Stimulated activated CD4-positive, alpha-beta T cell treated with anti-CD3 and anti-CD28 coated beads, Interleukin-1b, Interleukin-23, amount 100 ng/mL, for 24 hours (primary cell): ENCODE measurements at places on chromosomes 1 and 21.
A peak's percentile ranks its signal among the peaks of the same experiment; 100 is the strongest.

DNA sequence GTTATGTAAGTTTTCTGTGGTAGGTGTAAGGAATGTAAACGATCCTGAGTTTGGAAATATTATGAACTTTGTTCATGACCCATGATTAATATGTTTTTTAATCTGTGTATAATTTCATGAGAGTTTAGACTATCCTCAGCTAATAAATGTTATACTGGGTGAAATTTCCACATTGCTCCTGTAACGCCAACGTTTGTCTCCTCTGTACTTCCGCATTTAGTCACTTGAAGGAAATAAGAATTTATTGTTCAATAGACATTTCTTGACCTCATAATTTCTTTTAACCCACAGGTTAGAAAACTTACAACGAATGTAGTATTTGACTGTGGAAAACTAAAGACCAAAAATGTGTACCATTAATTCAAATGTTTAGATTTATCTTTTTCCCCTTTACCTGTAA lies 876 bp downstream of the KCNJ15 start:
- DNase-seq = no peak

GRCh38 chr1:97726386-97726785 lies 194.4 kb downstream of the DPYD start:
- no peak for DNase-seq

- DNase-seq = no peak
Observed at GRCh38 chr1:81582467-81582986, 218.2 kb upstream of the ADGRL2 start.

DNA sequence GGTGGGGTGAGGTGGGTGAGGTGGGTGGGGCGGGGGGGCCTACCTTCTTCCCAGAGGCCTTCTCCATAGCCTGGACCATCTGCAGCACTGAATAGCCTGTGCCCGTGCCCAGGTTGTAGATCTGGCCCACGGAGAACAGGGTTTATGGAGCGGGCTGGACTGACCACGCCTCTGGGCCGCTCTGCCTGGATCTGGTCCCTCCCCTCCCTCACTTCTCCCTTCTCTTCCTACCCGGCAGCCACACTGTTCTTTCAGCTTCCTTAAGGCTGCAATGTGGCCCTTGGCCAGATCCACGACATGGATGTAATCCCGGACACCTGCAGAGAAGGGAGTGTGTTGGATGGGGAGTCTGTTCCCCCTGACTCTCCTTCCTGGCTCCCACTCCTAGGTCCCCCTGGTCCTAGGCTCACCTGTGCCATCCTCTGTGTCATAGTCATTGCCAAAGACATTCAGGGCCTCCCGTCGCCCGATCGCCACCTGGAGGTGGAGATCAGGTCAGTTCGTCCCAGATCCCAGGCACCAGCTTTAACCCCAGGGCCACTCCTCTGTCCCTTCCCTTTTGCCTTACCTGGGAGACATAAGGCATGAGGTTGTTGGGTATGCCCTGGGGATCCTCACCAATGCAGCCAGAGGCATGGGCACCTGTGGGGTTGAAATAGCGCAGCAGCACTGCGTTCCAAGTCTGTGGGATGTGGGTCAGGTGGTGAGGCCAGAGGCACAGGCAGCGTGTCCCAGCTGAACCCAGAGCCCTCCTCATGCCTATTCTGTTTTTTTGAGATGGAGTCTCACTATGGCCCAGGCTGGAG lies 3.9 kb downstream of the GALE start:
- no peak for DNase-seq

- DNase-seq = no peak
Observed at GRCh38 chr1:50368179-50369007, 54.9 kb downstream of the DMRTA2 start.

DNA sequence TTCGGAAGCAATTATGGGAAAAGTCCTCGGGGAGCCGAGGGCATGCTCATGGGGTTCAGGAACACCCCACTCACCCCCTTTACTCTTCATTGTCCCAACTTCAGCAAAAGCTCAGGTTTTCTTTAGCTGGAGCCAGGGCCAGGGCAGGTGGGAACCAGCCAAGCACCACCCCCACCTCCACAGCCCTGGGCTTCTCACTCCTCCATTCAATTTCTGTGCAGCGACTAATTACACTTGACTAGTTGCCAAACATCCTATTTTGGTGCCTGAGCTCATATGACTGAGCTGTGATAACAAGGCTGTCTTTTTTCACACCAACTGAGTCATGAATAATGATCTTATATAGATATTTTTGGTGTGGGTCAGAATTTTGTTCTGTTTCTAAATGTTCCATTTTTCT lies 257.2 kb upstream of the AJAP1 start:
- no peak for DNase-seq

DNA sequence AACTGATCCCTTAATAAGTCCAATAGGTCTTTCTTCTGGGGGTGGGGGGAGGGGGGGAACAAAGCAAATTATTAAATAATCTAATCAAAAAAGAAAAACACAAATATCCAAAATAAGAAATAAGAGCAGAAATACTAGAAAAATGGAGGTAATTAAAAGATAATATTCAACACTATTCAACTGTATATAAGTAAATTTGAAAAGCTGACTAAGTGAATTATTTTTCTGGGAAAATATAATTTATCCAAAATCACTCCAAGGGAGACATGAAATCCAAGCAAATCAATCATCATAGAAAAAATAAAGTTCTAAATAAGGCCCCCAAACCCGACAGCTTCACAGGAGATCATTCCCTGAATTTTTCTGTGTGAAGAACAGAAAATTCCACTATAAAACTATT lies 18.8 kb downstream of the VPS26C start:
- DNase-seq = no peak

GRCh38 chr1:226636847-226637096 lies 88.2 kb downstream of the STUM start:
- DNase-seq = no peak

DNA sequence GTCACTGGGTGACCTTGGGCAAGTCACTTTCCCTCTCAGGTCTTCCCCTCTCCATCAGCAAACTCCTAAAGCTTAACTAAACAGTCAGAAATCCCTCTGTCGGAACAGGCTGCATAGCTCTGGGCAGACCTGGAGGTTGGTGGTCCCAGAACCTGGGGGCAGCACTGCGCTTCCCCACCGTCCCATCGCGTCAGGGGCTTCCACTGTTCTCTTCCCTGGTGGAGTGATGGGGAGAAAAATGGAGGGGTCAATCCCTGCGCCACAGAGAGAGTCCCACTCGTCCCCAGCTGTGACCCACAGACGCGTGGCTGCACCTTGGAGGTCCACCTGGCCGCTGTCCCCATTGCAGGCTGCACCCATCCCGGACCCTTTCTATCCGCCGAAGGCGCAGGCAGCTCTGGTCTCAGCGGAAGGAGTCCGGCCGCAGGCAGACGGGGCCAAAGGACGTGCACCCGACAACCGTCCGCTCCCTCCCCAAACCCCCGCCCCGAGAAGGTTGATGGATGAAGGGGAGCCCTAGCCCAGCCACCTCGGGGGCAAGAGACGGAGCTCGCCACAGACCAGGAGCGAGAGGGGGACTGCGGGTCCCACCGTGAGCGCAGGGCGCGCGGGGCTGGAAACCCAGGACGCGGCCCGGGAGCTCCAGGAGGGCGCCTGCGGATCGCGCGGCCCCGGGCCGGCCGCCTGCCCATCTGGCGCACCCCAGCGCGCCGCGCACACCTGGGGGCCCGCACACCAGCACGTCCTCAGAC lies 588 bp upstream of the WNT3A start:
- no peak for DNase-seq

DNA sequence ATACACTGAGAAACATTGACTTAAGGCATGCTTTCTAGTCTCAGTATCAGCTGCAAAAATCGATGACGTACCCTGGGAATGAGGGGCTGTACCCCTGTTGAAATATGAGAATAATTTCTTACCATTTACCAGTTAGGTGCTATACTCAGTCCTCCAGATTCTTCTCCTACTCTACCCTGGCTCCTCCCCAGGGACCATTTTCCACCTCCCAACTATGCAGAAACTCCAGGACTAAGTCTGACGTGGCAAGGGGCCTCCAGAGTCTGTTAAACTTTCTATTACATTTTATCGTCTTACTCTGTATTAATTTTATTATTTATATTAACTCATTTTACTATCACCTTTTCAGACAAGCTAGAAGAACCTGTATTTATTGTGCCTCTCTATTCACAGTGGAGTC lies 124.3 kb downstream of the CYYR1 start:
- DNase-seq = no peak

DNA sequence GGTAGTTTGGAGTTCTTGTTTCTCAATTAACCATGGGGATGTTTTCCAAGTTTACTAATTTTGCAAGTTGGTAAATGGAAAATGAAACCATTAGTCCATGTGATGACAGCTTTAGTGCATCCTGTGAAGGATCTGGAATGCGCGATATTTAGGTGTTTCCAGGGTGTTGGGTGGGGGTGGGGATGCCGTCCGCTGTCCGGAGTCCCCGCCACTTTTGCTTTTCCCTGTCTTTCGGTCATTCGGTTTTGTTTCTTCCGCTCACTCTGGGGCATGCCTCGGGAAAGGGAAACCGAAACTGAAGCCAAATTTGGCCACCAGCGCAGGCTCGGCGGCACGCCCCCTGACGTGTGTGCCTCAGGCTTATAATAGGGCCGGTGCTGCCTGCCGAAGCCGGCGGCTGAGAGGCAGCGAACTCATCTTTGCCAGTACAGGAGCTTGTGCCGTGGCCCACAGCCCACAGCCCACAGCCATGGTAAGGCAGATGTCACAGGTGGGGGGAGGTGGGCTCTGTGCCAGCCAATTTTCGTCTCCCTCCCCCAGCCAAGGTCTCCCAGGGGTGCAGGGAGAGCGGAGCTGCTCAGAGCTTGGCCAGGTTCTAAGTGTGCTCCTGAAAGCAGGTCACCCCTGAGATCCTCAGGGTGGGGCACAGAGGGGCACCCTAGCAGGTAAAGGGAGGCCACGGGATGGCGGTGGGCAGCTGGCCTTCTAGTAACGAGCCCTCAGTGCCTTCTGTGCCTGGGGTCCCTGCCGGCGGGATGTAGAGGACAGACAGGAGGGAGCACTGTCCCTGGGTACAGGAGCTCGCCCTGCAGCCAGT lies at the start of gene ISG15:
Gene ISG15 (plus strand): TSS at position 393 of the 817 bp plus-strand sequence. CDS start 77 bp downstream, at position 470.
- peak; percentile 57 for DNase-seq

GRCh38 chr1:150970808-150971582 lies 3.6 kb downstream of the CERS2 start:
- no peak for DNase-seq

GRCh38 chr1:159936273-159936904 lies 9.0 kb downstream of the IGSF9 start:
- peak; percentile 62 for DNase-seq

- DNase-seq = no peak
Observed at GRCh38 chr1:64948905-64949833, 17.2 kb downstream of the JAK1 start.

DNA sequence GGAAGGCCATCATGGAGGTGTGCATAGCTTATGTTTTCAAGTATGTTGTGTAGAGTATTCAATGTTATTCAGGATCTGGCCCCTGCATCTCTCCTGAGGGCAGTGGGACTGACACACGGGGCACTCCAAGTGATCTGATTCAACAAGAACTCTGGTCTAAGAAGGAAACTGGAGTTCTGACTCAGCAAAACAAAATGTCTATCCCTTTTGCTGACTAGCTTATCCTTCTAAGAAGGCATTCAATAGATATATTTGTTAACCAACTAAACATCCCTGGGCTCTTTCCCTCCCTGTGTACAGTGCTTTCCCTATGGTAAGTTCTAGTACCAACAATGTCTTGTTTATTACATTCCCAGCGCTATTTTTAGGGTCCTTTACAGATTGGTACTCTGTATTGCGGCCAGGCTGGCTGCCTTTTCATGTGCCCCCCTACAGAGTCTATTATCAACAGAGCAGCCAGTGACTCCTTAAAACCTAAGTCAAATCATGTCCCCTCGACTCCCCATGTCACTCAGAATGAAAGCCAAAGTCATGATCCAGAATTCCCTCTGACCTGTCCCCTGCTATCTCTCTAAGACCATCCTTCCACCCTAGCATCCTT lies 304.9 kb downstream of the KCNH1 start:
- no peak for DNase-seq
